ENCODE measurements at places on chromosomes 2 and 18.
A peak's percentile ranks its signal among the peaks of the same experiment; 100 is the strongest.

DNA sequence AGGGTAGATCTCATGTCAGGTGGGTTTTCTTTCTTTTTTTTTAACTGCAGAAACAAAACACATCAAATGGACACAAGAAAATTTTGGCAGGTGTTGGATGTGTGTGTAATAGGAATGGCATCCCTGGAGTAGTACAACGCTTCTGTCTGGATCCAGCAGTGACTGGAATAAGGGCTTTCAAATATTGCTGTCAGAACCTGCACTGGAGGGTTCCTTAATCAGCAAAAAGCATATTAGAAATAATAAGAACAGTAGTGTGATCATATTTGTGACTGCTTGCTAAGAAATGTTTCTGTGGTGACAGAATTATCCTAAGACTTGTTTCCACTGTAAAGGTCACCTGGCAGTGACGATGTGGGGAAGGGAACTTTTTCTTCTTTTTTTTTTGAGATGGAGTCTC lies 30.8 kb downstream of the CREG2 start:
- DNase-seq: no peak

DNA sequence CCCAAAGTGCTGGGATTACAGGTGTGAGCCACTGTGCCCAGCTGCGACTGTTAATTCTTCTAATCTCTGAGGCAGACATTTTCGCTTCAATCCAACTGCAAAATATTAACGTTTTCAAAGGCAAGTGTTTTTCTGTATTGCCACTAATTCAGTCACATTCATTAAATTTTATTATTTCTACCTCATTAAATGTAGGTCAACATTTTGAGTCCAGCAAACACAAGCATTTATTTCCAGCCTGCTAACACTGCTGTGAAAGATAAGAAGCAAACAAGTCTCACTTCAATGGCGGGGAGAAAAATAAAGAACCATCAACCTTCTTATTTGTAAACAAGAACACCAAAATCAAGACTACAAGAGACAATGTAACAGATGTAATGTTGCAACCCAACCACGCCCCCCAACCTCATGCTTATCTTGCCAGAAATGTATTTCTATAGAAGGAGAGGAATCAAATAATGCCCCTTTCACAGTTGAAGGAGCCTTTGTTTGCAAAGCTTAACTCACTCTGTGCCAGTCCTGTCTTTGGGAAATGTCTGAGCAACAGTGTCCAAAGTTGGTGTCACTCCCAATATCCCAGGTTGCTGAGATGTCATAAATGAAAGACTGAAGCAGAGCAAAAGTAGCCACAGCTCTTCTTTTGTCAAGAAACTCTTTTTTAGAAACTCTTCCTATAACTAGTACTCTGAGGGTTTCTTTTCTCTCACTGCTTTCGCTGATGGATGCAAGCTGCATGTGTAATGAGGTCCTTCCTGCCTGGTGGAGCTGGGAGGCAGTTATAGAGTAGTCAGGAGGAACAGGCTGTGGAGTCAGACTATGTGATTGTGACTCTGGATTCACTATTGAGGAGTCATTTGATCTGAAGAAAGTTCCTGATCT lies 8.6 kb downstream of the DOCK10 start:
- DNase-seq: no peak

- DNase-seq: peak; percentile 59
Observed at GRCh38 chr2:241009601-241010530, 11.4 kb downstream of the SNED1 start.

GRCh38 chr2:134621939-134622705 lies 96.7 kb downstream of the TMEM163 start:
- peak; percentile 1 for DNase-seq

- DNase-seq: no peak
Observed at GRCh38 chr18:6150430-6150829, 255.1 kb upstream of the TMEM200C start.

GRCh38 chr2:31192851-31193392 lies 24.4 kb downstream of the CAPN14 start:
- DNase-seq: no peak

GRCh38 chr2:15096873-15097272 lies 464.3 kb downstream of the NBAS start:
- peak; percentile 5 for DNase-seq

DNA sequence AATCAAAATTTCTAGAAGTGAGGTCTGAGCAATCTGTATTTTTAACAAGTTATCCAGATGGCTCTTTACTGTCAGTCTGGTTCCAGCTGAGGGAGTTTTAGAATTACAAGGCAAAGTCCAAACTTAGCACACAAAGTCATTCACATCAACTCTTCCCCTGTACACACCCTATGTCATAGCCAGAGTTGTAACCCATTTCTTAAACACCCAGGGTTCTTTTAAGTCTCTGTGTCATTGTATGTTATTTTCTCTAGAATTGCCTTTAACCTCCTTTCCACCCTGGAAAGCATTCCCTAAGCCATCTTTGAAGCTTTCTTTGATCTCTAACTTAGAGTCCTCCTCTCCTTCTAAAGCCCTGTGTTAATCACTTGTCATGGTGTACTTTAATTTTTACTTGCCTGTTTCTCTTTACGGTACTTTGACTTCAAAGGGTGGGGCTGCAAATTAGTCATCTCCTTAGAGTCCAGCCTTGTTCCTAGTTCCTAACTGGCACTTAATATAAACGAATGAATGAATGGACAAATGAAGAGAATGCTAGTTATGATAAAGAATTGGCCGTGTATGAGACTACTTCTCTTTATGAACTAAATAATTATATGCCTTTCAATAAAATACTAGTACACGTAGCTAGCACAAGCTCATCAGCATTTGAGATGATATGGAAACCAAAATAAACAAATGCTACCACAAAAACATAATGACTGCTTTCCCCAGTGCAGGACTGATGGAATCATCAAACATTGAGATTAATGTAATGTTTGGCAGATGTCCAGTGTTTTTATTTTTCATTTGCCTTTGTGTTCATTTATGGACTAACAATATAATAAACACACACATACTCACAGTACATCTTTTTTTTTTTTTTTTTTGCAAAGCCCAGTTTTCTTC lies 11.9 kb upstream of the ACTR3 start:
- DNase-seq: peak; percentile 79

GRCh38 chr18:58097907-58098166 lies 53.8 kb downstream of the NEDD4L start:
- no peak for DNase-seq

DNA sequence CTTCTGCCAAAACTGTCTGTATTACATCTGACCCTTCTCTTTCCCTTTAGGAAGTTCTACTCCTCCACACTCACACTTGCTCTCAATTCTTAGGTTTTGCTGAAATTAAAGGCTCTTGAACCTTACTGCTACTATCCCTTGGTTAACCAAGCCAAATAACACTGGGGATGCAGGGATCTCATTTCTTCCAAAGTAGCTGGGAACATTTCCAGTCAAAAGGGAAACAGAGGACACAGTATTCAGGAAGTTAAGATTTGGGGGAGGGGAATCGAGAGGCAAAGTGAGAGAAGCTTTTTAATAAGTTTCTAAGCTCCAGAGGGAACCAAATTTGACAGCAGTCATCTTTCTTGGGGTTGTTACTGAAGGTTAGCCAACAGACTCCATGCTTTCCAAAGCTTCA lies 6.2 kb downstream of the SEPTIN2 start:
- no peak for DNase-seq

DNA sequence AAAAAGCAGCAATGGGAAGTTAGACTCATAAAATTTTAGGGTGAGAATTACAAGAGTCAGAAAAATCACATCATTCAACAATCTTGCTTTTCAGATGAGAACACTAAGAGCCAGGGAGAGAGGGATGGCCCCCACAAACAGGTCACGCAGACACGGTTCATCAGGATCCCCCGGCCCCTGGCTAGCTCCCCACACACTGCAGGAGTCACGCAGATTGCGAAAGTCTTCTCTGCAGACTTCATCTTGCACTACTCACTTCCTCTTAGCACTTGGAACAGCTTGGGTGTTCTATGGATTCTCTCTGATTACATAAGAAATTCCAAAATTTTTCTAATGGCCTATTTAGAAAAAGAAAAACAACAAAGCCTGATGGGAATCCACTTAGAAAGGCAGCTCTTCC lies 21.6 kb upstream of the SULT1C2 start:
- no peak for DNase-seq

Data from umbilical cord (tissue), 2 donors.